Activated naive CD4-positive, alpha-beta T cell treated with anti-CD3 and anti-CD28 coated beads for 36 hours (primary cell): ENCODE measurements at places on chromosomes 5 and 9. TPM values are rescaled to one million over a fixed set of nuclear protein-coding genes. Genes with fewer than 3 reads are reported as not detected.

F12 gene
- 3.2 TPM for total RNA-seq

GRCh38 chr5:39437467-39437866 lies 12.7 kb upstream of the DAB2 start:
- DNase-seq = no peak

DNA sequence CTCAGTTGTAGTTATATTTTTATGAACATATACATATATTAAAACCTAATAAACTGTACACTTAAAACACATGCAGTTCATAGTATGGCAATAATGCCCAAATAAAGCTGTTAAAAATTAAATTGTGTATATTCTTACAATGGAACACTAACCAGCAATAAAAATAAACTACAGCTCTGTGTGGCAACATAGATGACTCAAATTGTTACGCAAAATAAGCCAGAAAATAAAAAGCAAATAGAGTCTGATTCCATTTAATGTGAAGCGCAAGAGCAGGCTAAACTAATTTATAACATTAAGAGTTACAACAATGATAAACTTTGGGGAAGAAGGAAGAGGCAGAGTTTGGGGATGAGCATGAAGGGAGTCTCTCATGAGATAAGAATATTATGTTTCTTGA lies 597.3 kb downstream of the TLE1 start:
- DNase-seq = no peak

PCDHB10 gene
- not detected for total RNA-seq

GRCh38 chr5:10827571-10827970 lies 66.5 kb upstream of the DAP start:
- no peak for DNase-seq

DNA sequence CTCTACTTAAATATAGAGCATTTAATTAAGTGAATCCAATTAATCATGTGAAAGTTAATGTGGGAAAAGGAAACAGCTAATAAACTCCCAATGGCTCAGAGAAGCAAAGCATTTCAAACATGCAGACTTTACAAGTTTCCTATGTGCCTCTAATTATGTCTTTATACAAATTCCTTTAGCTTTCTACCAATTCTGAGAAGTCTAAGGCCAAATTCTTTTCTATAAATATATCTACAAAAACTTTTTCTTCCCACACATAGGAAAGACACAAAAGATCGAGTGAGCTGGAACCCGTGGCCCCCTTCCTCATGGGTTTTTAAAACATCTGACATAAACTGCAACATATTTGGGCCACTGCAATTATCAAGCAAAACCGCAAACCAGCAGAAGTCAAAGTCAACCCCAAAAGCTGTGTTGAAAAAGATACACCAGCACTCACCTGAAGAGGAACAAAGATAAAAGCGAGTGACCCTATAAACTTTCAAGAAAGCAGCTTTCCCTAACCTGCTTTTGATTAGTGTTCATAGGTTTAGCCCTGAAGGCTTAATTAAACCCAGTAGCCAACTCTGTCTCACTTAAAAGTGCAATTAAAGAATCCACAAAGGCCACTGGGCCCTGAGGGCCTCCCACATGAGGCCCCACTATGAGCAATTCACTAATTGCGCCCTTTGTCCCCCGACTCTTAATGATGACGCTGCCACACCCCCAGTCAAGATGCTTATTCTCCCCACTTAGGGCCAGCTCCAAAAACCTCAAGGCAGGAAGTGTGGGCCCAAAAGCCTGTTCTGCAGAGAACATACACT lies 12.1 kb downstream of the SEMA5A start:
- no peak for DNase-seq

- DNase-seq = no peak
Measured at GRCh38 chr5:10621832-10622231, 58.0 kb downstream of the ANKRD33B start.

MAMDC4 gene
- total RNA-seq = 15.9 TPM

DNA sequence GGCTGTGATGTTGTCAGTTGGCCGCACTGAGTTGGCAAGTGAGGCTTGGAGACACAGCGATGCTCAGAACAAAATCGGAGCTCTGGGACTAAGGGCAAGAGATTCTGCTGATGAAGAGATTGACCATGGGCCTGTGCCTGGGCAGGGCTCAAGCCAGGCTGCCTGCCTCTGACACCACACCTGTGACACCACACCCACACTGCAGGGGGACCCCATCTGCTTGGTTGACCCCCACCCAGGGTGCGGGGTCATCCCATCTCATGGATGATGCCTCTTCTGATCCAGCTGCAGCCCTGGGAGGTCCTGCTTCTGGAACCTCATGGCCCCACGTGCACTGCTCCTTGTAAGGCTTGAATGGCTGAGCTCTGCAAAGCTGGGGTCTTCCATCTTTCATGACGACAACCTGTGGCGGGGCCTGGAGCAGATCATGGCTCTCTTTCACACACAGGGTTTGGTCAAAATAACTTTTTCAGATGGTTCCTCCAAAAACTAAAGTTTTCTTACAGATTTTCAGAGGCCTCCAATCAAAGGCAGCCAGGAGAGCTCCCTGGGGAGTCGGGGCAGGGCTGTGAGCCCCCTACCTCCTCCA lies 185.2 kb downstream of the GADD45G start:
- no peak for DNase-seq

GRCh38 chr5:128470663-128471062 lies 67.4 kb downstream of the FBN2 start:
- DNase-seq = no peak

GRCh38 chr5:180367300-180367699 lies 14.2 kb upstream of the GFPT2 start:
- DNase-seq = no peak

DNA sequence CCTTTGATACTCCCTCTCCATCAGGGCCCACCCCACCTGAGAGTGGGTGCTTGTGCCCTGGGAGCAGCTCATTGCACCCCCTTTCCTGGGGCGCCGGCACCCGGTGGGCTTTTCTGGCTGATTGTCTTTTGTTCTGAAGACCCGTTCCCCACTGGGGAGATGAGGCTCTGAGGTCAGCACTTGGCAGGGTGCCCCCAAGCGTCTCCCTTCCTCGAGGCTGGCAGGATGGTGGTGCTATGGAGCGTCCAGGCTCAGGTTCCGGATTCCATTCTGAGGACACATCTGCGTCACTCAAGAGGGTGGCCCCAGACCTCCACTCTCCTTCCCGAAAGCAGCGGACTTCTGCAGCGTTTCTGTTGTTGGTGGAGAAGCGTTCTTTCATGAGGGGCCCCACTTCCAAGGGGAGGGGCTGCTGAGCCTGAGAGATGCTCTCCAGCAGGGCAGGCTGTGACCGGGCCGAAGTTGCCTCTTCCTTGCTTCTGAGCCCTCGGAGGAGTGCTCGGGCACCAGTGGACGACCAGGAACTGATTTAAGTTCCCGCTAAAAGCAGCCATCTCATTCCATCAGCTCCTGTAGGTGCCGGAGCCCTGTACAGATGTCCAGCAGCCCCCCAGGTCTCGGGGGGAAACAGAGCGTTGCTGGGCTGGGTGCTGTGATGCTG lies 42.2 kb downstream of the COL5A1 start:
- no peak for DNase-seq

CMYA5 gene
- total RNA-seq = 0.07 TPM

DNA sequence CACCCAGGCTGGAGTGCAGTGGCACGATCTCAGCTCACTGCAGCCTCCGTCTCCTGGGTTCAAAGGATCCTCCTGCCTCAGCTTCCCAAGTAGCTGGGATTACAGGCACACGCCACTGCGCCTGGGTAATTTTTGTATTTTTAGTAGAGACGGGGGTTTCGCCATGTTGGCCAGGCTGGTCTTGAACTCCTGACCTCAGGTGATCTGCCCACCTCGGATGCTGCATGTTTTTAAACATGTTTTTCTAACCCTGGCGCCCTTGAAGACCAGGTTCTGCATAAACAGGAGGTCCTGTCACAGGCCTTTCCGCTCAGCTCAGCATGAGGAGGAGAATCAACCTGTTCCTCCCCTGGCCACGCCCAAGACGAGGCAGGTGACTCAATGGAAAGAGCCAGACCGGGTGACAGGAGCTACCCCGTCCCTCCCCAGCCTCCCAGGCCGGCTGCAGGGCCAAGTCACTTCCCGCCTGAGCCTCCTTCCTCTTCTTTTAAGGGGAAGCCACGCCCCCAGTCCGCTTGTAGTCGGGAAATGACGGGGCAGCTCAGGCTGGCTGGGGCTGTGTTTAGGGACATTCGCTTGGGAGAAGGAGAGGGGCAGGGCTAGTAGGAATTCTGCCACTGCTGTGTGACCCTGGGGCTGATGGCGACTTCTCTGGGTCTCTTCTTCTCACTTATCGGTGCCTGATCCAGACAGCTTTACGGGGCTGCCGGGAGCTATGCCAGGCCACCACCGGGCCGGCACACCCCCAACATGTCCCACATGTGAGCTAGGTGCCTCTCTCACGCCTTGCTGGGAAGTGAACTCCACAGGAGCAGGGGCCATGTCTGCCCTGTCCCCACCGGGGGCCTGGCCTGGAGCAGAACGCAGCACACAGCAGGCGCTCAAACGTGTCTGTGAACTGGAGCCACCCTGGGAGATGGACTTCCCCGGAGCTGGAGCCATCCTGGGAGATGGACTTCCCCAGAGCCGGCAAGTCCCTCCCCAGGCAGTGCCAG lies 6.1 kb downstream of the NOTCH1 start:
- DNase-seq = peak; percentile 99

DNA sequence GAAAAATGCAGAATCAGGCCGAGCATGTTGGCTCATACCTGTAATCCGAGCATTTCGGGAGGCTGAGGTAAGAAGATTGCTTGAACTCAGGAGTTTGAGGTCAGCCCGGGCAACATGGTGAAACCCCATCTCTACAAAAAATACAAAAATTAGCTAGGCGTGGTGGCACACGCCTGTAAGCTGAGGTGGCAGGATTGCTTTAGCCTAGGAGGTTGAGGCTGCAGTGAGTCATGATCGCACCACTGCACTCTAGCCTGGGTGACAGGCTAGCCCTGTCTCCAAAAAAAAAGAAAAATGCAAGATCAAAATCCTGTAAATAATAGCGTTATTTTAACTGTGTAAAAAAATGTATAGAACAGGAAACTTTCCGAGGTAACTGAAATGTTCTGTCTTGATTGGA lies 39.4 kb downstream of the RNF44 start:
- DNase-seq = no peak

GRCh38 chr9:14478175-14479162 lies 164.5 kb upstream of the NFIB start:
- no peak for DNase-seq

GRCh38 chr9:91234523-91234922 lies 127.2 kb downstream of the AUH start:
- peak; percentile 37 for DNase-seq

- DNase-seq = no peak
Measured at GRCh38 chr5:168346417-168346816, 55.0 kb downstream of the WWC1 start.

- no peak for DNase-seq
Measured at GRCh38 chr5:112228667-112229066, 190.4 kb downstream of the EPB41L4A start.

GRCh38 chr9:94199776-94200175 lies 59.3 kb upstream of the ZNF169 start:
- DNase-seq = no peak

PCSK1 gene
- total RNA-seq = not detected

DNA sequence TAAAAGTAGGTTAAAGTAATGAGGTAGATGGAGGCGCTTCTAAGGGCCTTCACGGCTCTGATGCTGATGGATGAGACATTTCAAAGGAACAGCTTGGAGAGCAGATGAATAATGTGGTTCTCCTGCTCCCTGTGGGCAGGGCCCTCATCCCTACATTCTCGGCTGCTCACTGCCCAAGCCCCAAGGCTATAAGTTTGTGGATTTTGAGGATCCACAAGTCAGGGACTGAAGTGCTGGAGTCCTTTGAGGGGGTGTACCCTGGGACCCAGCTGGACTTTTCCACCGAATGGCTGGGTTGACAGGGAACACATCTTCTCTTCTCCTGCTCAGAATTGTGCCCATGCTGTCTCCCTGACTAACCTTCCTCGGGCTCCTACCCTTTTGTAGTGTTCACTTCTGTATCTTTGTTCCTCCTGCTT lies 21.4 kb upstream of the CXCL14 start:
- no peak for DNase-seq

DNA sequence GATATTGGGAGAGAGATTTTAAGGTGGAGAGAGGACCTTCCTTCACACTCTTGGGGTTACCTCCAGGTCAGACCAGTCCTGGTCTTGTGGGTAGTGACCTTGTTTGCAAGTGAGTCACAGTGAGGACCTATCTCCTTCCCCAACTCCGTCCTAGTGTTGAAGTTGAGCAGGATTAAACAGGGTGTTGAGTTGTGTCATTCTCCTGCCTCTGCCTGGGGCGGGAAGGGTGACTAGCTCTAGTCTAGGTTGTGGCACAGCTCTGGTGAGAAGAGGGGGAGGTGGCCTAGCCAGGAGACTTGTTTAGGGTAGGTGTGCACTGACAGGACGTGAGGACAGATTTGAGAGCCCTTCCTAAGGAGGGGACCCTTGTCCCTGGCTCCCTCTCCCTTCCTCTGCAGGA lies 119.6 kb upstream of the PITX1 start:
- DNase-seq = no peak

DNA sequence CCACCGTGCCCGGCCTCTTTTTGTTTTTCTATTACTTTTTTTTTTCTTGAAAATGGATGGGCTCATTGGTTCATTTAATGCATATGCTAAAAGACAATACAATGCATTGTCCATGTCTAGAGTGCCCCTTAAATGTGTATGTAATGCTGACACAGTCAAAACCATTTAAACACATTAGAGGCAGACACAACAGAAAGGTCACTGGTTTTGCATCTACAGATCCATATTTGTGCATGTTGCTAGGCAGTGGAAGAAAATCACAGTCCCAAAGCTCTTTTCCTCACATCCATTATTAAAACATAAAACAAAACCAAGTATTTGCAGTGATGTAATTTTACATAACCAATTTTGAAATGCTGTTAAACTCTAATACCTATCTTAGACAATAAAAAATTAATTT lies 389.0 kb downstream of the TAF11L14 start:
- DNase-seq = no peak

GRCh38 chr9:9223175-9223574 lies 1389.6 kb downstream of the PTPRD start:
- no peak for DNase-seq

- DNase-seq = no peak
Measured at GRCh38 chr5:171808951-171809350, 23.3 kb downstream of the SMIM23 start.

- peak; percentile 41 for DNase-seq
Measured at GRCh38 chr9:89234205-89235067, 55.8 kb upstream of the SHC3 start.

GRCh38 chr9:12955510-12956163 lies 180.8 kb downstream of the LURAP1L start:
- no peak for DNase-seq

GRCh38 chr5:20601678-20602100 lies 613.7 kb upstream of the CDH18 start:
- DNase-seq = no peak
